ENCODE measurements at places on chromosomes 4 and X. TPM values are rescaled to one million over a fixed set of nuclear protein-coding genes. Genes with fewer than 3 reads are reported as not detected.

DNA sequence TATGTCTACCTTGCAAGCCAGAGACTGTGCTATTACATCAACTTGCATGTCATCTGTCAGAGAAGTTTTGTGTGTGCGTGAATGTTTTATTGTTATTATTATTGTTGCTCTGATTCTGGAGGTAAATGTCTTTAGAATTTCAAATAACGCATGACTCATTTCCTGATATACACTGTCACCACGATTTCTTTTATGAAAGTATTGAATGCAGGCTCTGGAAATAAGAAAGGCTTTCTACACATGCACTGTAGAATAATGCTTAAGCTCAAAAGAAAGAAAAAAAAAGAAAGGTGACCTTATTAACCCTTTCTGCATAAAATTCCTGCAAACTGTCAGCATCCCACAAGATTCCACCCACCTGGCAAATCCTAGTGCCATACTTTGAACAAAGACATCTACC is 632.9 kb downstream of the ZNF674 start:
- H3K4me3 ChIP-seq, result no peak overlapping the region
- H3K36me3 ChIP-seq, result no peaks in the 10 kb centered on the region
- no peak overlapping the region for H3K27ac ChIP-seq
- H3K27me3 ChIP-seq, result peaks cover 7% of the 10 kb centered on the region

DNA sequence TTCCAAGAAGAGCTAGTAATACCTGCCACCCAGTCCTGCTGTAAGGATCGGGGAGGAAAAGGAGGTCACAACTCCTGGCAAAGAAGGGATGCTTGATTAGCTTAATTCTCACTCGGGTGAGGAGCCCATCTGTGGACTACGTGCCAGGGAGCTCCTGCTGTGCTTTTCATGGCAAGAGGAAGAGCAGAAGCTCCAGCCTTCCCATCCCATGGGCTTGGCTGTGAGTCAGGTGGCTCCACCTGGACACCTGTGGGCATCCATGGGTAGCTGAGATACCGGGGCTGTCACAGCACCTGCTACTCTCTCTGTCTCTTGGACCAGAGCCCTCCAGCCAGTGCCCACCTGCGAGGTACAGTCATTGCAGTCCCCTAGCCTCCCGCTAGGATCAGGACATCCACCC is 18.0 kb downstream of the CLNK start:
- no peaks in the 10 kb centered on the region for H3K36me3 ChIP-seq
- DNase-seq, result no peak
- no peak overlapping the region for H3K4me3 ChIP-seq
- no peaks in the 10 kb centered on the region for H3K4me1 ChIP-seq
- H3K27ac ChIP-seq, result no peak overlapping the region
- no peaks in the 10 kb centered on the region for H3K27me3 ChIP-seq

GRCh38 chrX:30489323-30489722 is 88.2 kb downstream of the TASL start:
- H3K27ac ChIP-seq, result no peak overlapping the region
- H3K27me3 ChIP-seq, result no peaks in the 10 kb centered on the region
- H3K4me3 ChIP-seq, result no peak overlapping the region
- H3K4me1 ChIP-seq, result no peaks in the 10 kb centered on the region
- H3K36me3 ChIP-seq, result no peaks in the 10 kb centered on the region
- no peak for DNase-seq

GRCh38 chr4:94970650-94971049 is 212.9 kb downstream of the BMPR1B start:
- H3K4me1 ChIP-seq, result no peaks in the 10 kb centered on the region
- H3K36me3 ChIP-seq, result no peaks in the 10 kb centered on the region
- H3K27ac ChIP-seq, result no peak overlapping the region
- no peaks in the 10 kb centered on the region for H3K27me3 ChIP-seq

GRCh38 chr4:185958094-185958747 is 110.7 kb upstream of the TLR3 start:
- no peaks in the 10 kb centered on the region for H3K36me3 ChIP-seq
- no peak for DNase-seq
- H3K27ac ChIP-seq, result no peak overlapping the region
- no peaks in the 10 kb centered on the region for H3K4me1 ChIP-seq

GRCh38 chr4:163195247-163195765 is 28.6 kb upstream of the NAF1 start:
- H3K36me3 ChIP-seq, result no peaks in the 10 kb centered on the region
- H3K27ac ChIP-seq, result no peak overlapping the region
- H3K27me3 ChIP-seq, result no peaks in the 10 kb centered on the region
- H3K4me1 ChIP-seq, result no peaks in the 10 kb centered on the region
- no peak for DNase-seq

DNA sequence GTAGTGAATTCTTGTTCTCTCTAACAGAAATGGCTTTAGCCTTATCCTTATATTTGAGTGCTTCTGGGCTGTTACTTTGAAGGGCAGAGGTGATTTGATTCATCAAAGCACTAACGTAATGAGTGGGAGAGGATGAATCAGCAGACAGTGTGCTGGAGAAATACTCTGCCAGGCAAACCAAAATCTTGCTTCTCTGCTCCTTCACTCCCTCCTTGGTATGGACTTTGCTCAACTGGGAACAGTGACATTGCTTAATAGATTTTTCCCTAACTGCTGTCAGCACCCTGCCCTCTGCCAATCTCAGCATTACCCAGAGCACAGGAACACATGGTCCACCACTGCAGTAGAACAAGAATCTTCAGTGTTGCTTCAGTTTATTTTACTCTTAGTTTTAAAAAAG is 56.0 kb downstream of the PDLIM5 start:
- DNase-seq, result peak; percentile 65
- H3K4me1 ChIP-seq, result peaks cover 9% of the 10 kb centered on the region
- no peak overlapping the region for H3K27ac ChIP-seq
- no peak overlapping the region for H3K4me3 ChIP-seq
- no peaks in the 10 kb centered on the region for H3K27me3 ChIP-seq

NKX1-1 gene
- not detected for total RNA-seq

AMTN gene
- total RNA-seq, result not detected

IL13RA2 gene
- 0.33 TPM for total RNA-seq

IL21 gene
- total RNA-seq, result not detected

CORIN gene
- 0.18 TPM for total RNA-seq

RRH gene
- 0.49 TPM for total RNA-seq

SMR3B gene
- total RNA-seq, result not detected

Data from adrenal gland (tissue), 19 donors.